ENCODE measurements at places on chromosomes 12 and 14.
A peak's percentile ranks its signal among the peaks of the same experiment; 100 is the strongest.

GRCh38 chr12:116393255-116393654 lies 115.8 kb upstream of the MED13L start:
- no peak for DNase-seq

DNA sequence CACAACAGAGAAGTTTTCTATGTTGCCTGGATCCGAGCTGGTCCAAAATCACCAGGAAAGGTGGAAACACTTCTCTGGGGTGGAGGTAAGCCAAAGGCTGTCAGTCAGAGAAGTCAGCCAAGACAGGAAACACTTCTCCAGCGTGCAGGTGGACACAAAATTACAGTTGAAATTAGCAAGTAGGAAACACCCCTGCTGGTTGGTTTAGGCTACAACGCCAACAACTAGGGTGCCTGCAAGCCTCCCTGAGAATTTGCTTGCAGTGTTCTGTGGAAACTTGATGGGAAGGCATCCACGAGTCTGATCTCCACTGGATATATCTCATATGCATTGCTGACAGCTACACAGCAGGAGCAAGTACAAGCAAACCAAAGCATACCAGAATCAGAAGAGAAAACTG lies 600.5 kb downstream of the RERGL start:
- no peak for DNase-seq

DNA sequence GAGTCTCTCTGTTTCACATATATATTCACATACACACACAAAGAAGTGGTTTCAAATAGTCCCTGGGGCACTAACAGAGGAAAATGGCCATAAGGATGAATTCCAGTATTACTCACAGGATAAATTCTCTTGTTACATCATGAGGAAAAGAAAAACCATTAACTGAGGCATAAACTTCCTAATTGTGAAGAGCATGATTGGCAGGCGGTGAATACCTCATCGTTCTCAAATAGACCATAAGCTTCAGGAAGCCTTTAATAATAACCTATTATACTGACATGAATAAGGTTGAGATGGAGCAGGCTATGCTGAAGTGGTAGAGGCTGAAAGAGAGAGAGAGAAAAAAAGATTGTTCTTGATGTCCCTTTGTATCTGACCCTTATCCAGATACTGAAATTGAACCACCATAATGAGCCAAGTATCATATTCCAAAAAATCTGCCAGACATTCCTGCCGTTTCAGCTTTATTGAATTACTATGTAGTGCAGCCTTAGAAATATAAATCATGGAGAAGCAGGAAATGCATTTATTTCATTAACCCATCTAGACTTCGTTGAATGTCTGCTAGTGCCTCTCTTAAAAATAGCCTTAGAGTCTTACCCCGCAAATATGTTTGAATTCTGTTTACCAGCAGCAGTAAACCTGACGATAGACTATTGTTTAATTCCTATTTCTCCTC lies 86.8 kb downstream of the NUAK1 start:
- DNase-seq, result no peak

GRCh38 chr14:63727231-63727735 lies 582 bp downstream of the SGPP1 start:
- peak; percentile 39 for DNase-seq

GRCh38 chr12:105036937-105037649 lies 47.2 kb downstream of the ALDH1L2 start:
- DNase-seq, result no peak
